Fibroblast of skin of left biceps (primary cell): ENCODE measurements at places on chromosomes 7 and 10.

GRCh38 chr10:119702583-119702982, 23.3 kb upstream of the INPP5F start:
- no peak for DNase-seq

DNA sequence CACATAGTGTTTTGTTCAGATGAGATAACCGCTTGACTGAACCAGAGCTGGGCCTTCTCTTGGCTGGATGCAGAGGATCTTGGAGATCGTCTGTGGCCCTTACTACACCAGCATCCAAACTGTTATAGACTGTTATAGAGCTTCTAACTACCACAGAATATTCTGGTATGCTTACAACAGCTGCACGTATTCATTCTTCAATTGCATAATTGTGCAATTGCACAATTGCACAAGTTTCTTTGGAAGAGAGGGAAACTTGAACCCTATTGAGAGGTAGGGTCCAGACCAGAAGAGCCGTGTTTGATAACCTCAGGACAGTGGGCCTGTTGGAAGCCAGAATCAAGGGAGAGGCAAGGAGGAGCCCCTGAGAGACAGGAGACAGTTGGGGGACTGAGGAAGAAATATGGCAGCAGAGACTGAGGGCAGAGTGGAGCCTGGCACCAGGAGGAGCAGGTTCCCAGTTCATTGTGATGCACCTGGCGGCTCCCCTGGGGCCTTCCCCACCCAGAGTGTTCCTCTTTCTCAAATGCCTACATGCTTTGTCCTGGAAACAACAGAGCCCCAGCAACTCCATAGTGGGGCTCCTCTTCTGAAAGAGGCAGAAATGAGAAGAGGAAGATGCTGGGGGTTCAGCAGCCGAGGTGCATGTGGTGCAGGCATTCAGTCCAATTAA, 64.1 kb downstream of the PTPRZ1 start:
- no peak for DNase-seq

DNA sequence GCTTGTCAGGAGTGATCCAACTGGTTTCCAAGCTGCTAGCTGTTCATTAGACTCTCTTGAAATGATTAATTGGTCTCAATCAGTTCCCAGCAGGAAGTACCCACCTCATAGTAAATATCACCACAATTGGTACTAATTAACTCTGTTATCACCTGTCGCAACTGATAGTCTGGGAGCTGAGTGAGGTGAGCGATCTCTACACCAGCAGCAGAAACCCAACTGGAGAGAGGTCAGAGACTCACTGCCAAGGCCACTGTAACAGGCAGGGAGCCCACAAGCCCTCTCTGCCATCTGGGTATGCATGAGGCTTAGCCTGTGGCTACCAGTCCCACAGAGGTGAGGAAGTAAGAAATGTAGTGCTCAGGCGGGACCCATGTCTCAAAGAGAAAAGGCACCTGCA, 245.5 kb downstream of the DYNC1I1 start:
- no peak for DNase-seq

GRCh38 chr7:101978683-101979082, 161.3 kb downstream of the CUX1 start:
- no peak for DNase-seq

GRCh38 chr10:43854007-43854406, 205.3 kb upstream of the ZNF32 start:
- peak; percentile 77 for DNase-seq

- no peak for DNase-seq
Observed at GRCh38 chr10:59057345-59057744, 119.1 kb upstream of the PHYHIPL start.

DNA sequence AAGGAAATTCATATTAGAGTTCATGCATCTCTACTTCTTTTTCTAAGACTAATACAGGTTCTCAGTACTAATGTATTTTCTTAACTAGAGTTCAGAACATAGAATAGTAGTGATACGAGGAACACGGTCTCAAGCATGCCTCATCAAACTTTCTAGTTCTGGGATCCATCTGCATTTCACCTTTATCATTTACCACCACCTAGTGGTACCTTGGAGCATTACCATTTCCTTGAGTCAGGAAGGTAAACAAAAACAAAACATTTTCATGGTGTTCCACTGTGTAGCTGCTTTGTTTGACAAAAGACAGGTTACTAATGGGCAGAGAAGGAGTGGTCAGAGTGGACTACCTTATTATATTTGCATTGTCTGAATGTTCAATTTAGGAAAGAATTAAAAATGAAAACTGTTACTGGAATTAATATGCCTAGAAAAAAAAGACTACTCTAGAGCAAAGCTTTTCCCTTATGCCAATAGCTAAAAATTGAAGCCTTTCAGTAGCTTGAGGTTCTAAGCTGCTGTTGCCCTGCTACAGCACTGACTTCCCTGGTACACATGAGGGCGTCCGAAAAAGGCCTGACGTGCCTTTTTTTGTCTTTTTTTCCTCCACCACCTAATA, 44.5 kb downstream of the STARD3NL start:
- DNase-seq, result peak; percentile 17

GRCh38 chr10:96260014-96260413, 11.4 kb downstream of the BLNK start:
- DNase-seq, result no peak

DNA sequence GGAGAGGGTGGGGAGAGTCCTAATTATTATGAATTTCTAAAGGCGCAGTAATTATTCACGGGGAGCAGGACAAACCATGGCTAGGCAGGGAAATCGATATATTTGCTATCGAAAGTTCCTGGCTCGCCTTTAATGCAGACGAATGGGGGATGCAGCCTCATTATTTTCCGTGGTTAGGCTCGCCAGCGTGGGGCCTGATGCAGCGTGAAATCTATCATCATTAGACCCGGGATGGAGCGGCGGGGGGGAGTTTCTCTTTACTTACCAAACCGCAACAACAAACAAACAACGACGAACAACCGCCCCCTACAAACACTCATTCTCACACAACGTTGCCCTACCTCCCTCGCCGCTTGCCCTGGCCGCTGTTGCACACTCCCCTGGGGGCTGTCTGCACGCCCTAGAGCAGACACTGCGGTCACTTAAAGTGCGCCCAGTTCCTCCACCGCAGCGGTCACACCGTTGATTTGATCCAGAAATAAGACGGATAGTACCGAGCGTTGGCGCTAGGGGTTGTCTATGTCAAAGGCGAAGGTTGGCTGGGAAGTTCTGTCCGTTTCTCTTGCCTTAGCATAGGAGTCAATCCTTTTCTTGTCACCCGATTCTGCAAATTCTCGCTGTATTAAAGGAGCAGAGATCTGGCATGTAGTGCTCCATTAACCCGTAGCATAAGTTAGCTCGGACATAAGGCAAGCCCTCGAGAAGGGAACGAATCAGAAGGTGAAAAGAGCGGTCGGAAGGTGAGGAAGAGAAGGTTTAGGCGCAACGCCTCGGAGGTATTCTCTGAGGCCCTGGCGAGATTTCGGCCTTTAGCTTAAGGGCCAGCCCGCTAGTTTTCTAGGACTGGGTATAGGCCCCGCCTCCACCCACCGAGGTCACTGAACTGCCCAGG, 10.4 kb downstream of the NXPH1 start:
- DNase-seq, result no peak

DNA sequence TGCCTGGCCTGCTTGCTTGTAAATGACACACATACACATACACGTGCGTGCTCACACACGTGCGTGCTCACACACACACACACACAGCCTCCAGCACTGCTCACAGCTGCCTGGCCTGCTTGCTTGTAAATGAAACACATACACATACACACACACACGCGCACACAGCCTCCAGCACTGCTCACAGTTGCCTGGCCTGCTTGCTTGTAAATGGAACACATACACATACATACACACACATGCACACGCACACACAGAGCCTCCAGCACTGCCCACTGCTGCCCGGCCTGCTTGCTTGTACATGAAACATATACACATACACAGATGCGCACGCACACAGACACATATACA, 397.2 kb downstream of the PLXNA4 start:
- no peak for DNase-seq

GRCh38 chr7:74217455-74218342, 7.9 kb downstream of the LAT2 start:
- DNase-seq, result no peak

DNA sequence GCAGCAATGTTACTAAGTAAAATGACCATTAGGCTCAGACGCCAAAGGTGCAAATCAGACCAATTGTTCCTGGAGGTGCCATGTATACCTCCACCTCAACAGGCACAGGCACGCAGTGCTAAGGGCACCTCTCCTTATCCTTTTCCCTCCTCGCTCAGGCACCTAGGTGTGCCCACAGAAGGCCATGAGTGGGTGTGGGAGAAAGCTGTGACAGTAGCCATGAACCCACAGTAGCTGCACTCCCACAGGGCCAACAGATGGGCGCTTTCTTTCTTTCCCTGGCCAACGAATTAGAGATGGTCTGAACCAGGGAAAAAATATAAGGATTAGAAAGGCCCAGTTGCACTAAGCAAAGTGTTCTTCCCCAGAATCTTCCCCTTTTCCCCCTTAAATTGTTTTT, 15.5 kb upstream of the TNS3 start:
- DNase-seq, result no peak

DNA sequence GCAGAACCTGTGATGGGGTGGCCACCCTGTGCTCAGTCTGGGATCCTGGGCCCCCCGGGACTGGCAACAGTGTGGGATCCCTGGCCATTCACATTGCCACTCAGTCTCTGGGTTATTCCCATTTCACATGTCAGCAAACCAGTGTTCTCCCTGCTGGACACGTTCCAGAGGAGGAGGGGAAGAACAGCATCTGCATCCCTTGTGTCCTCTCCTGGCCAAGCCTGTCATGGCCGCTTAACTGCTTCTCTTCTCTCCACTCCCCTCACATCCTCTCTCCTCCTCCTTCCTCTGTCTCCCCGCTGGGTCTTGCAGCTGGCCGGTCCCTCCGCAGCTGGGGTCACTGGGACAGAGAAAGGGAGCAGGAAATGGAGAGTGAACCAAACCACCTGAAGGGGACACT, 74.4 kb downstream of the C10orf105 start:
- no peak for DNase-seq

GRCh38 chr10:14466257-14466656, 135.5 kb upstream of the FRMD4A start:
- DNase-seq, result no peak

- no peak for DNase-seq
Observed at GRCh38 chr10:92655426-92655825, 34.3 kb upstream of the HHEX start.

DNA sequence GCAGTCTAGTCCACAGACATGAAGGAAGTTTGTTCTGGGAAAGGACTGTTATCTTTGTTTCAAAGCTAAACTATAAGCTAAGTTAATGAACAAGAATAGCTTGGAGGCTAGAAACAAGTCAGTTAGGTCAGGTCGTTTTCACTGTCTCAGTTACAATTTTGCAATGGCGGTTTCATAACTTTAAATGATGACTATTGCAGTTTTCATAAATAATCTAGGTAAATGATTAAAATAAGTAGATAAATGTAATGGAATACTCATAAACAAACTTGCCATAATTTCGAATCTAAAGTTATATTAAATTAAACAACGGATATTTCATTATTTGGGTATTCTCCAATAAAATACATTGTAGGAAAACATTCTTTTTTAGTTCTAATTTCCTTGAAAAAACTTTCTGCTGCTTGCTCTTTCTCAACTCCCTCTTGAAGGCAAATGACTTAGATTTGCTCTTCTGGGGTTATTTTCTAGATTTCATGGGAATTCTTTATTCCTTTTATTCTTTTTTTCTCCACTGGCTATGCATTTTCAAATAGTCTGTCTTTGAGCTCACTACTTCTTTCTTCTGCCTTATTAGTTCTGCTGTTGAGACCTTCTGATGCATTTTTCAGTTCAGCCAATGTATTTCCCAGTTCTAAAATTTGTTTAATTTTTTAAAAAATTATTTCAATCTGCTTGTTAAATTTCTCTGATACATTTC, 103.8 kb upstream of the APBB1IP start:
- no peak for DNase-seq

DNA sequence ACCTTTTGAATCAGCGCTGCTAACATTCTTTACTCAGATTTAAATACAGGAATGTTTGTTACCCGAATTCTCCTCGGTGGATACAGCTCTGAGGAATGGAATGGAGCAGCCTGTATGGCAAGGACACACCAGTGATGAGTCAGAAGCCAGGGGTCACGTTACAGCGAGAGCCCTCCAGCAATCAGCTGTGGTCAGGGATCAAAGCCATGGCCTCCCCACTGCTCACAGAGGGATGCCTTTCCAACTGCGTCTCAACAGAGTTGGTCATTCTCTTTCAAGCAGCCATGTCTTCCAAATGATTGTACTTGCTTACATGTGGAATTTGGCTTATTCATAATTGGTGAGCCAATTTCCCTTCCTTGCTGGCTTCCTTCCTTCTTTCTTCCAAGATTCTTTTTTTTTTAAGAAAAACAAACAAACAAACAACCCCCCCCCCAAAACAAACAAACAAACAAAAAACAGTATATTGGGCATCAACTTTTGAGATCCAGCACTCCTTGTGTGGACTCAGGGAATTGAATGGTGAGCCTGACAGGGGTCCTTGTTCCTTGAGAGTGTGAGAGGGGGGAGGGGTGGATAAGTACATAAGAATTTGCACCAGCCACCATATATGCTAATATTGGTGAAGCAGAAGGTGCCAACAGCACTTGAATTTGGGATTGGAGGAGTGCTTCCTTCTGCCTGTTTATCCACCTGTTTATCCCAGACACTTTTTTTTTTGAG, 100.2 kb downstream of the ATXN7L1 start:
- DNase-seq, result peak; percentile 90

GRCh38 chr7:124881981-124882380, 47.6 kb downstream of the POT1 start:
- no peak for DNase-seq

- DNase-seq, result no peak
Observed at GRCh38 chr10:80144696-80145131, 12.2 kb downstream of the PLAC9 start.

DNA sequence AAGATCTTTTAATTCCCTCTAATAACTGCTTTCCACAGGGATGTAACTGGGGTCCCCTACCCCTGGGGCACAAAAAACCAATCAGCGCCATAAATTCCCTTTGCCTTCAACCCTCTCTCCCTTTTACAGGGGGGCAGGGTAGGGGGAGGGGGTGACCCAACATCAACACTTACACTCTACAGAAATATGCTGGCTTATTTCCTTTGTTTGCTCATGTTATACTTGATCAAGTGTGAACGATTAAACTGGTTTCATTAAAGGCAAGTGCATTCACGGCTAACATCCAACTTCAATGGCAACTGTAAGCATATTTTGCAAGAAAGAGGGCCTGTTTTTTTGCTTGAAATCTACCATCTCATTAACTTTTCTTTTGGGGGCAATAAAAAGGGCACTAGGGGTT, 2.9 kb downstream of the CTBP2 start:
- DNase-seq, result no peak

DNA sequence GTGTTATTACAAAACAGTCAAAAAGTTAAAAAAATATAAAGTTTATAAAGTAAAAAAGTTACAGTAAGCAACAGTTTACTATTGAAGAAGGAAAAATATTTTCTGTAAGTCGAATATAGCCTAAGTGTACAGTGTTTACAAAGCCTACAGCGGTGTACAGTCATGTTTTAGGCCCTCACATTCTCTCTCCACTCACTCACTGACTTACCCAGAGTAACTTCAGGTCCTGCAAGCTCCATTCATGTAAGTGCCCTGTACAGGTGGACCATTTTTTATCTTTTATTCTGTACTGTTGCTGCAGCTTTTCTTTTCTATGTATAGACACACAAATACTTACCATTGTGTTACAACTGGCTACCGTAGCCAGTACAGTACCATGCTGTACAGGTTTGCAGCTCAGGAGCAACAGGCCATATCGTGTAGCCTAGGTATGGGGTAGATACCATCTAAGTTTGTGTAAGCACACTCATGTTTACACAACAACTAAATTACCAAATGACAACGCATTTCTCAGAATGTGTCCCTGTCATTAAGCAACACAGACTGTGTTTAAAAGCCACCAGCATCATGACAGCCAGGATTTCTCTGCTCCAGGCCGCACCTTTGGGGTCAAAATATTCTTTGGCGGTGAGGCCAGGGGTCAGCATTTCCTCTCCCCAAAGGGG, 67.2 kb downstream of the DLG5 start:
- no peak for DNase-seq
